ENCODE measurements at places on chromosomes 13 and 19.

- DNase-seq, result no peak
These were observed 2.5 kb downstream of the KPNA3 start for GRCh38 chr13:49789968-49790367.

DNA sequence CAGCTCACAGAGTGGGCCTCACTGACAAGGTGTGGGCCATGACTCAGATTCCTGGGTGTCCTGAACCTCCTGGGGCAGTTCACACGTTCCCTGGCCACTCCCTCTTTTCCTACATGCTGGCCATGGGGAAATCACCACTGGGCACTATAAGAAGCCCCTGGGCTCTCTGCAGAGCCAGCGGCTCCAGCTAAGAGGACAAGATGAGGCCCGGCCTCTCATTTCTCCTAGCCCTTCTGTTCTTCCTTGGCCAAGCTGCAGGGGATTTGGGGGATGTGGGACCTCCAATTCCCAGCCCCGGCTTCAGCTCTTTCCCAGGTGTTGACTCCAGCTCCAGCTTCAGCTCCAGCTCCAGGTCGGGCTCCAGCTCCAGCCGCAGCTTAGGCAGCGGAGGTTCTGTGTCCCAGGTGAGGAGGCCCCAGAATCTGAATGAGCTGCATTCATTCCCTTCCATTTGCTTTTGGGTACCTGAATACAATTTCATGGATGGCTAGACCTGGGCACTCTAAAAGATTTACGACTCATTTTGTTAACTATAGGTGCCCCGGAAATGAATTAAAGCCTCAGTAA, at the start of gene OLFM4:
Gene OLFM4 (plus strand): TSS at position 177 of the 567 bp plus-strand sequence. CDS start 24 bp downstream, at position 201.
- no peak for DNase-seq

DNA sequence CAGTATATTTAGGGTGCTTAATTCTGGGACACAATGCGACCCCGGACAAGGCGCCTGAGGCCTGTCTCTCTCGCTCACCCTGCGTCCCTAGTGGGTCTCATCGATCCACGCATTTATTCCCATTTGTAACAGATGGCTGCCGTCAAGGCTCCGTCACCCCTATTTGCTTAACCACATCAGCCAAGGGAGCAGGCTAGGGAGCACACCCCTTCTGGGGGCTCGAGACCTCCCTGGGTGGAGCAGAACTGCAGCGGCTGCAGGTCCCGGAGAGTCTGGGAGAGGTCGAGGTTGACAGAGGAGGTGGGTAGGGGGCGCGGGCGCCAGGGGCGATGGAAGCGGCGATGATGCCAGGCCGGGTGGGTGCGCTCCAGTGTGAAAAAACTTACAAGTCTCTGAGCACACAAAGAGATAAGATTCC, 507 bp downstream of the ALG5 start:
- DNase-seq, result no peak

DNA sequence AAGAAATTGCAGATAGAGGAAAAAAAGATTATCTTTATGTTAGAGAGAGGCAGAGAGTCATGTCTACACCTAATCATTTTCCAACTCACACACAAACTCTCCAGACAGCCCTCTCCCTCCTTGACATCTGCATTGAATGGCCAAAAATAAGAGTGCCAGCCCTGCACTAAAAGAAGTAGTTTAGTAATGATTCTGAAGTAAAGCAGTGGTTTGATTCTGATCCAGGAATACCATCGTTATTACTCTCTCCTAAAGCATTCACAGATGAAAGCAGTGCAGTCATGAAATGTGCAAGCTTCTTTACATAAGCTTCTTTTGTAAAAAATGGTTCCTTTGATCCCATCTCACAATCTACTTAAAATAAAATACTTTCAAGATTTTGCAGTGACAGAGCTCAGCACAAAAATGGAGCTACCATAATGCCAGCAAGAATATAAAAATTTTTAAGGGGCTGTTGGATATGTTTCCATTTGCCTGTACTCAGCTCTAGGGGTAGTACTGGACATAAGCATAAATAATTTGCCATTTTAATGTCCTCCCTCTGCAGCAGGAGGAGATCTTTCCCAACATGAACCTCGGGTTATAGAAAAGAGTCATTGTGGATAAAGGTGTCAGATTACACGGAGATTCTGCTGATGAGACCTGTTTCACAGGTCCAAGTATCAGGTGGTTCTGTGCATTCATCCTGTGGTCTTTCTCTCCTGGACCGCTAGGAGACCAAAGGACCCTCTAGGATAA, 406.3 kb downstream of the DCT start:
- DNase-seq, result peak; percentile 83

- DNase-seq, result no peak
These were observed 13.7 kb downstream of the MICU2 start for GRCh38 chr13:21590231-21590630.

- no peak for DNase-seq
These were observed 1.4 kb downstream of the NLRP2 start for GRCh38 chr19:54967611-54968010.

DNA sequence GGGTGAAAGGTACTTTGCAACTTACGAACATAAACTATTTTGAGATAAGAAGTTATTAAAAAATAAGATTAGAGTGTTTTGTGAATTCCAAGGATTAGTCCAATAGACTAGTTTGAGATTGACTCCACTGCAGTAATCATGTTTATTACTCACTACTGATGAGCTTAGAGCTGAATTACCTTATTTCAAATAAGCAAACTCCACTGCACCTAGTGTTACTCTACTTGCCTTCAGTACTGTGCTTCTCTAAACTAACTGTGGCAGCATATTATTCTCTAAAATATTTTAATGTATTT, 111.7 kb downstream of the MIPEP start:
- DNase-seq, result peak; percentile 37

GRCh38 chr13:30551189-30551588, 66.5 kb upstream of the USPL1 start:
- peak; percentile 44 for DNase-seq

DNA sequence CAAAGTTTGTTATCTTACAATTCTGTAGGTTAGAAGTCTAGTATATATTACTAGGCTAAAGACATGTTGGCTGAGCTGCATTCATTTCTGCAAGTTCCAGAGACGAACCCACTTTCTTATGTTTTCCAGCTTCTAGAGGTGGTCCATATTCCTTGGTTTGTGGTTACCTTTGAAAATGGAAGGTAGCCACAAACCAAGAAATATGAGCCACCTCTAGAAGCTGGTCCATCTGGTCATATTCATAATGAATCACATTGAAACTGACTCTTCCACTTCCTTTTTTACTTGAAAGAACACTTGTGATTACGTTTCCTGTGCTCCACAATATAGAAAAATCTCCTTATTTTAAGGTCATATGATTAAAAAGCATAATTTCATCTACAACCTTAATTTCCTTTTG, 943.0 kb upstream of the PCDH9 start:
- DNase-seq, result peak; percentile 50
